ENCODE measurements at places on chromosomes 13 and 19. TPM values are rescaled to one million over a fixed set of nuclear protein-coding genes. Genes with fewer than 3 reads are reported as not detected.

GNG7 gene
- 35.4 TPM for total RNA-seq

CGB1 gene
- total RNA-seq, result not detected

ADAMTSL5 gene
- not detected for total RNA-seq

PSG3 gene
- not detected for total RNA-seq

ZNF93 gene
- total RNA-seq, result 14.9 TPM

ACP5 gene
- 47.6 TPM for total RNA-seq

SIGLEC12 gene
- total RNA-seq, result not detected

CILP2 gene
- 0.29 TPM for total RNA-seq

ZNF99 gene
- 0.07 TPM for total RNA-seq

DNA sequence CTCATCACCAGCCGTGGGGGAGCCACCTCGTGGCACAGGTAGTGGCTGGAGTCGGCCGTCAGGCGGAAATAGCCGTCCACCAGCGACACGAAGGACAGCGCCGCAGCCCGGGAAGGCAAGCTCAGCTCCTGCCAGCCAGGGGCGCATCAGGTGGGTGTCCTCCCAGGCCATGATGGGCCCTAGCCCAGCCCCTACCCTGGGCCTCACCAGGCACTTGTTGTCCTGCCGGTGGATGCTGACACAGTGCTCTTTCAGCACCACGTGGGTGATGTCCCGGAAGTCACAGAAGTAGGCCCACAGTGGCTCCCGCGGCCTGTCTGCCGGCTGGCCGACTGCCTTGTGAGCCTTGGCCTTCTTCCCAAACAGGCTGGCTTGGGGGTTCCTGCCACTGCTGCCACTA is 15.7 kb downstream of the TYK2 start:
- H3K4me1 ChIP-seq, result no peaks in the 10 kb centered on the region
- no peak for DNase-seq
- H3K27me3 ChIP-seq, result no peaks in the 10 kb centered on the region
- no peak overlapping the region for H3K27ac ChIP-seq

DNA sequence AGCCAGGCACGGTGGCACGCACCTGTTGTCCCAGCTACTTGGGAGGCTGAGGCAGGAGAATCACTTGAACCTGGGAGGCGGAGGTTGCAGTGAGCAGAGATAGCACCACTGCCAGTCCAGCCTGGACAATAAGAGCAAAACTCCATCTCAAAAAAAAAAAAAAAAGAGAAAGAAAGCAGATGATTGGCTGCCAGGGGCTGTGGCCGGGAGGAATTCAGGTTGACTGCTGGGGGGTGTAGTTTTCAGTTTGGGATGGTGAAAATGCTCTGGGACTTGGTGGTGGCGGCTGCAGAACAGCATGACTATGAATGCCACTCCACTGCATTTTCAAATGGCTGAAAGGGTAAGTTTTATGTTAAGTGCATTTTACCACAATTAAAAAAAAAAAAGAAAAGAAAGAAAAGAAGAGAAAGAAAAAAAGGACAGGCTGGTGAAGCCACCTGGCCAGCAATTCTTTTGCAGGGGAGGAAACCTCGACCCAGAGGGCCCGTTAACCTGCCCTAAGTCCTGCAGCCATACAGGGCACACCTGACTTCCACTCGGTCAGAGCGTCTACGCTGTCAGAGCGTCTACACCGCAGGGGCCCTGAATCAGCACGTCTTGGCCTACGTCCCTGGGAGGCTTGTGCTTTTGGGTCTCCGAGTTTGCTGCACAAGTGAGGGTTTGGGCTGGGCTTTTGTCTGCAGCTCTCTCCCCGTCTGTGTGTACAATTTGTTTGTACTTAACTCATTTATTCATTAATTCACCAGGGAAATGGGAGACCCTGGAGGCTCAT is 3.6 kb downstream of the ISOC2 start:
- no peak for DNase-seq
- H3K27ac ChIP-seq, result no peak overlapping the region
- H3K36me3 ChIP-seq, result peaks cover 15% of the 10 kb centered on the region
- no peak overlapping the region for H3K4me3 ChIP-seq
- peaks cover 32% of the 10 kb centered on the region for H3K4me1 ChIP-seq
- H3K27me3 ChIP-seq, result peaks cover 7% of the 10 kb centered on the region

GRCh38 chr19:678791-679388 is 2.7 kb downstream of the FSTL3 start:
- H3K27ac ChIP-seq, result no peak overlapping the region
- peaks cover 1% of the 10 kb centered on the region for H3K36me3 ChIP-seq
- no peak for DNase-seq
- peaks cover 12% of the 10 kb centered on the region for H3K27me3 ChIP-seq
- peak overlapping the region; percentile 75 for H3K4me3 ChIP-seq
- peaks cover 16% of the 10 kb centered on the region for H3K4me1 ChIP-seq

- no peaks in the 10 kb centered on the region for H3K4me1 ChIP-seq
- no peak overlapping the region for H3K27ac ChIP-seq
- H3K27me3 ChIP-seq, result no peaks in the 10 kb centered on the region
- H3K36me3 ChIP-seq, result no peaks in the 10 kb centered on the region
- DNase-seq, result no peak
- H3K4me3 ChIP-seq, result no peak overlapping the region
Measured at GRCh38 chr13:53160211-53160610, 131.6 kb downstream of the OLFM4 start.

DNA sequence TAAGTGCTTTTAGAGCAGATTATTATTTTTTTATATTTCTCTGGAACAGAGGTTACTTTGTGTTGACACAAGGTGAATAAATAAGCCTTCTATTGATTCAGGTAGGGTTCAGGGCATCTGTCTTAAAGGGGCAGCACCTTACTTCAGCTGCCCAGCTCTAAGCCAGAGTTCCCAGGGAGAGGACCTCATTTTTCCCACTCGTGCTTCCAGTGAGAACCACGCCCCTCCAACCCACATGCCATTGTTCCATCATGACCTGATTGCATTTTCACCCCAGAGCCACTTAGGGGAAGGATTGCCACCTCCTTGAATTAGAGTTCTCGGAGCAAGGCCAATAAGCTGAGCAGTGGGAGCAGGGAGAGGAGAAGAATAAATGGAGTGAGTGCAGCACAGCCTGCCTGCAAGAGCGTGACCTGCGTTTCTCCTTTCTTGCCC is 104.3 kb upstream of the FRY start:
- no peaks in the 10 kb centered on the region for H3K36me3 ChIP-seq
- no peak overlapping the region for H3K27ac ChIP-seq
- DNase-seq, result no peak
- no peaks in the 10 kb centered on the region for H3K27me3 ChIP-seq

- H3K27me3 ChIP-seq, result no peaks in the 10 kb centered on the region
- H3K36me3 ChIP-seq, result no peaks in the 10 kb centered on the region
- DNase-seq, result no peak
- no peak overlapping the region for H3K27ac ChIP-seq
Measured at GRCh38 chr13:47457626-47458025, 543.4 kb downstream of the SUCLA2 start.

- H3K4me1 ChIP-seq, result no peaks in the 10 kb centered on the region
- H3K27me3 ChIP-seq, result no peaks in the 10 kb centered on the region
- no peak overlapping the region for H3K27ac ChIP-seq
- no peak for DNase-seq
- H3K4me3 ChIP-seq, result no peak overlapping the region
Measured at GRCh38 chr13:85864963-85865530, 65.8 kb upstream of the SLITRK6 start.

GRCh38 chr13:27391471-27391870 is 32.9 kb upstream of the GTF3A start:
- no peaks in the 10 kb centered on the region for H3K36me3 ChIP-seq
- no peak overlapping the region for H3K27ac ChIP-seq
- peaks cover 6% of the 10 kb centered on the region for H3K27me3 ChIP-seq
- DNase-seq, result no peak
- H3K4me1 ChIP-seq, result no peaks in the 10 kb centered on the region
- no peak overlapping the region for H3K4me3 ChIP-seq

- no peak overlapping the region for H3K4me3 ChIP-seq
- H3K27me3 ChIP-seq, result no peaks in the 10 kb centered on the region
- peak; percentile 52 for DNase-seq
- H3K27ac ChIP-seq, result no peak overlapping the region
- H3K36me3 ChIP-seq, result peaks cover 6% of the 10 kb centered on the region
Measured at GRCh38 chr19:45125975-45126493, 33.1 kb downstream of the PPP1R37 start.

GRCh38 chr13:98207416-98207815 is 30.3 kb upstream of the RNF113B start:
- no peaks in the 10 kb centered on the region for H3K27me3 ChIP-seq
- no peaks in the 10 kb centered on the region for H3K4me1 ChIP-seq
- no peak overlapping the region for H3K27ac ChIP-seq
- no peak for DNase-seq

DNA sequence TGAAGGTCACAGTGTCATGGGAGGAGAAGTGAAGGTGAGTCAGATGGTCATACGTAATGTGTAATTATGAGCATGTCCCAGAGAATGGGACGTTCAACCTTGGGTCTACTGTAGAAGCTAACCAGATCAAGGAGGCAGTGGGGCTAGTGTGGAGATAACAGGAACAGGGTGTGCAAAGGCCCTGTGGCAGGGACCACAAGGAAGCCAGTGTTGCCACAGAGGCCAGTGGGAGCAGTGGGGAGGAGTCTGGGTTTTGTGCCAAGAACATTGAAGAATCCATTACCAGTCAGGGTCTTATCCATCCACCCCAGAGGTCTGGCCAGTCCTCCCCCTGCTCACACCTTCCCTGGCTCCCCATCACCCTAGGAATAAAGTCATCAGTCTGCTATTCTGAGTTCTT is 3.3 kb downstream of the MRPL4 start:
- peaks cover 64% of the 10 kb centered on the region for H3K36me3 ChIP-seq
- DNase-seq, result no peak
- no peaks in the 10 kb centered on the region for H3K27me3 ChIP-seq
- no peak overlapping the region for H3K27ac ChIP-seq

- H3K36me3 ChIP-seq, result peaks cover 2% of the 10 kb centered on the region
- DNase-seq, result peak; percentile 88
- no peaks in the 10 kb centered on the region for H3K27me3 ChIP-seq
- H3K27ac ChIP-seq, result peak overlapping the region; percentile 96
- H3K4me1 ChIP-seq, result peaks cover 60% of the 10 kb centered on the region
Measured at GRCh38 chr19:18291590-18292461, 10.4 kb upstream of the JUND start.

- H3K4me3 ChIP-seq, result no peak overlapping the region
- DNase-seq, result peak; percentile 68
- no peaks in the 10 kb centered on the region for H3K27me3 ChIP-seq
- peaks cover 50% of the 10 kb centered on the region for H3K36me3 ChIP-seq
- H3K4me1 ChIP-seq, result peaks cover 5% of the 10 kb centered on the region
Measured at GRCh38 chr19:10259162-10259905, 7.3 kb downstream of the MRPL4 start.

DNA sequence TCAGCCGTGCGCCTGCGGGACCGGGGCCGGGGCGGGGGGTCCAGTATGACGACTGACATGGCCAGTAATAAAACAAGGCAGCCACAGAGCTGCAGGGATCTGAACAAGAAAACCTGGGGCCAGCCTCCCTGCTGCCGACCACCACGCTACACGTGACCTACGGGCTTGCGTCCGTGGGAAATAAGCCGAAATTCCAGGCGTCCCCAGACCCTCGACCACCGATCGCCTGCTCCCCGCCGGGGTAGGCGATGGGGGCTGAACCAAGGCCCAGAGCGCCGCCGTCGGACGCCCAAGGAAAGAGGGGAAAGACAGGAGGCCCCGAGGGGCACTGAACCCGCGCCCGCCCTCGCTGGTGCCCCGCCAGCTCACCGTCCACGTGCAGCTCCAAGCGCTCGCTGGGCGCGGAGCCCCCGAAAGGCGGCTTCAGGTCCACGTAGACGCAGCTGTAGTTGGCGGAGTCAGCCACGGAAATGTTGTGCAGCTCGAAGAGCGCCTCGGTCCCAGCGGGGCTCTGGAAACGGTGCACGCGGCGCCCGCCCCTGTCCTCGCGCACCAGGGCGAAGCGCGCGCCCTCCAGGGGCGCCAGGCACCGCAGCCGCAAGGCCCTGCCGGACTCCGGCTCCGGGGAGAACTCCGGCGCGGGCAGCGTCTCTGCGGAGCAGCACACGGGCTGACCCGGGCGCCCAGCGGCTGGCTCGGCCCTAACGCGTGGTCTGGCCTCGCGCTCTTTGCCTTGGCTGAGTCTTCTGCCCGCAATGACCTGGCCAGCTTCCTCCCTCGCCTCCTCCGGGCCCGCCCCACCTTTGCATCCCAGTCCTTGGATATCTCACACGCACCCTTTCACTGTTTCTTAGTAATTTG is 3.1 kb downstream of the A1BG start:
- H3K4me3 ChIP-seq, result peak overlapping the region; percentile 64
- no peak for DNase-seq
- H3K36me3 ChIP-seq, result peaks cover 6% of the 10 kb centered on the region
- H3K27me3 ChIP-seq, result no peaks in the 10 kb centered on the region
- H3K4me1 ChIP-seq, result peaks cover 32% of the 10 kb centered on the region
- no peak overlapping the region for H3K27ac ChIP-seq

DNA sequence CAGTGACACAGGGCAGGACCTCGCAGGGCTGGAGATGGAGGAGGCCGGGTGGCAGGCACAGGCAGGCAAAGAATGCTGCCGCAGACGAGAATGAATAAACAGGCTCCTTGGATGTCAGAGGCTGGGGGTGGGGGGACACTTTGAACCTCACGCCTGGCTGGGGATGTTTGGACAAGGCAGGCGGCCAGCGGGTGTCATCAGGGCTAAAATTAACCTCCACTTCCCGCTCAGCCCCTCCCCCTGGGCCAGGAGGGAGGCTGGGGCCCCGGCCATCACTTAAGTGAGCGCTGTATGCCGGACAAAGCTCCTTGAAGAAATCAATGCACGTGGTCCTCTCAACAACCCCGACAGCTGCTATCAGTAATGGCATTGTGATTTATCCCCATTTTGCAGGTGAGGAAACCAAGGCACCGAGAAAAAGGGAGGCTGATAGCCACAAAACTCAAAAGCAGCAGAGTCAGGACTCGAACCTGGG is 10.3 kb upstream of the FUT5 start:
- no peak overlapping the region for H3K4me3 ChIP-seq
- DNase-seq, result no peak
- H3K4me1 ChIP-seq, result peaks cover 2% of the 10 kb centered on the region
- peaks cover 10% of the 10 kb centered on the region for H3K27me3 ChIP-seq
- no peaks in the 10 kb centered on the region for H3K36me3 ChIP-seq
- H3K27ac ChIP-seq, result no peak overlapping the region

DNA sequence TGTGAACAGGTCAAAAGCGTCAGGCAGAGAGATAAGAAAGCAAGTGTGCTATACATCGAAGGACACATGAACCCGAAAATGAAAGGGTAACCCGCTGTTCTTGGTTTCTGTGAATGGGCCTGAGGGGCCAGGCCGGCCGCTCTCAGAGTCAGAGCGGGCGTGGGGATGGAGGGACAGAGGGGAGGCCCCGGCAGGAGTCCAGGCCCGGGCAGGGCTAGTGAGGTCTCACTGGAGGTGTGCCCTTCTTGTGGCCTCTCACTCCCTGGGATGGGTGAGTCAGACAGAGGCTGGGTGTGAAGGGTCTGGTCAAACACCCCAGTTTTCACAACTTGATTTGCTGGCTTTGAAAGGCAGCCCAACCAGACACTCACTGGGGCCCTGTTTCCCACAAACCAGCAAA is 17.4 kb upstream of the NDUFS7 start:
- no peak for DNase-seq
- no peak overlapping the region for H3K27ac ChIP-seq

GRCh38 chr13:41590122-41590521 is 132.8 kb downstream of the RGCC start:
- DNase-seq, result no peak
- H3K27ac ChIP-seq, result no peak overlapping the region
- H3K4me3 ChIP-seq, result no peak overlapping the region
- no peaks in the 10 kb centered on the region for H3K27me3 ChIP-seq
- H3K4me1 ChIP-seq, result peaks cover 12% of the 10 kb centered on the region

Measured in activated B cell treated with CpG ODN at 0.5 μM for 24 hours (primary cell).